ENCODE measurements at places on chromosomes 2 and 18.

DNA sequence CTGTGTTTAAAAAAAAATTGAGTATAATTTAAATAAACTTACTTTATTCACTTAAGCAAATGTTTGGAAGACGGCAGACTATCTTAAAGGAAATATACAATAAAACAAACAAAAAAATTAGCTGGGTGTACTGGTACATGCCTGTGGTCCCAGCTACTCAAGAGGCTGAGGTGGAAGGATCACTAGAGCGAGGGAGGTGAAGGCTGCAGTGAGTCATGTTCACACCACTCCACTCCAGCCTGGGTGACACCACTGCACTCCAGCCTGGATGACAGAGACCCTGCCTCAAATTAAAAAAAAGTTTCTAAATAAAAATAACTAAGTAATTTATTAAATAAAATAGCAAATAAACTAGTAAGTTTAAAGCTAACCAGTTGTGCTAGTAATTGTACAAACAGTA lies 7.5 kb downstream of the PUM2 start:
- no peak for DNase-seq

- DNase-seq, result no peak
These were observed 166.5 kb upstream of the SPOPL start for GRCh38 chr2:138335036-138335435.

- peak; percentile 4 for DNase-seq
These were observed 193.4 kb downstream of the TDRD15 start for GRCh38 chr2:21317131-21317530.

DNA sequence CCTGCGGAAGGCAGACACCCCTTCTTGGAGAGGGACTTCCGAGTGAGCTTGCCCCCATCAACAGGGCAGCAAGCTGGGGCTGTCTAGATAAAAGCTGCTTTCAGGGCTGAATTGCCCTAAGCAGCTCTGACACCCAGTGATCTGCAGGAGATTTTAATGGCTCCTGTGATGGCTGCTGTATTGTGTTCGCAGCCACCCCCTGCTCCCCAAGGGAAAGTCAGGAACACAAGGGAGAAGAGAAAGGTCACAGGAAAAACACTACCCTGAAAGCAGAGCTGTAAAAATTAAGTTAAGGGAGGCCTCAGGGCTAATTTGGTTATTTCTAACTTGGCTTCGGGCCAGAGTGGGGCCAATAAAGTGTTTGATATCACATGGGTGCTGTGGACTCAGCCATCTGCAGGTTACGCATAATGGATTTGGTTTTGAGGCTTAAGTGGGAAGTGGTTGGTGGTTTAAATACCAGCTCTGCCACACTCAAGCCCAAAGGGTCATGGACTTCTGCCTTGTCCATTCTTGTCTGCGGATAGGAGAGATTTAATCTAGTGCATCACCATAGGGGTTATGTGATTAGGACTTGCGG lies 147.6 kb downstream of the CLIP4 start:
- no peak for DNase-seq

GRCh38 chr2:219517954-219518778 lies 3.9 kb downstream of the ASIC4 start:
- DNase-seq, result no peak

- DNase-seq, result no peak
These were observed 23.4 kb upstream of the LRRC30 start for GRCh38 chr18:7207366-7207915.

- DNase-seq, result no peak
These were observed 102.9 kb upstream of the RIOK3 start for GRCh38 chr18:23350188-23350587.

GRCh38 chr18:12318334-12318697 lies 10.3 kb downstream of the TUBB6 start:
- DNase-seq, result no peak

DNA sequence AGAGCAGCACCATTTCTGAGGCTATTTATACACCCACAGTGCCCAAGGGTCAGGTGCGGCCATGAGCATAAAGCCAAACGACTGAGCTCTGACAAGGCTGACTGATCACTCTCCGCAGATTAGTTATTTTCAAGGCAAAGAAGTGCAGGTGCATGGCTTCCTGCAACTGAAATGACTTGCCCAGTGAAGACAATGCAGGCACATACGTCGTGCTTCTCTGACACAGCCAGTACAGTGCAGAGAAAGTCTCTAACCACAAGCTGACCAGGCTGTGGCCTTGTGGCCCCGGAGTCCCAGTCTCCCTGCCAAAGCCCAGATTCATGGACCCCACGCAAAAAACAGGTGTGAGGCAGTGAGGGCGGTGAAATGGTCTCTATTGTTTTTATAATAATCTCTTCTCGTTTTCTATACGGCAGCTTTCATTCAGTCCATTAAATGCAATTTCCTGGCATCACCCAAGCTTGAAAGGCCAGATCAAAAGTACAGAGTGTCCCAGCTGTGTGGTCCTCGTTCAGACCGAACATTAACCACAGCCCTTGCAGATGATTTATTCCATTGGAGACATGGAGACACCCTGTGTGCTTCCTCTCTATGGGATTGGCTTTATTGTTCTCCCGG lies 447.0 kb upstream of the ID2 start:
- no peak for DNase-seq

DNA sequence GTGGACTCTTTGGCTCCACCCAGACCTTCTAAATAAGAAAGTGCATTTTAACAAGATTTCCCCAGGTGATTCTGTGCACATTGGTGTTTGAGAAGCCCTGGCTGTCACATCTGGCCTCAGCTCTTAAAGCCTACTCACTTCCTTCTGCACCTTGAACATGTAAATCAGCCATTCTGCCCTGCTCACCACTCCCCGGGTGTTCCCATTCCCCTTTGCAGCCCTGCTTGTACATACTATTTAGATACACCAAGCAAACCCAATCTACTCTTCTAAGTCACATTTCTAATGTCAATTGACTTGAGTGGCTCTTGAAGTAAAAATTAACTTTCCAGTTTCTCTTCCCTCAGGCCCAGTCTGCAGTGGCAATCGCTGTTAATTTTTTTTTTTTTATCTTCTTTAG lies 13.1 kb upstream of the SCN1A start:
- no peak for DNase-seq

- DNase-seq, result no peak
These were observed 273.6 kb downstream of the SETBP1 start for GRCh38 chr18:44954257-44954656.

DNA sequence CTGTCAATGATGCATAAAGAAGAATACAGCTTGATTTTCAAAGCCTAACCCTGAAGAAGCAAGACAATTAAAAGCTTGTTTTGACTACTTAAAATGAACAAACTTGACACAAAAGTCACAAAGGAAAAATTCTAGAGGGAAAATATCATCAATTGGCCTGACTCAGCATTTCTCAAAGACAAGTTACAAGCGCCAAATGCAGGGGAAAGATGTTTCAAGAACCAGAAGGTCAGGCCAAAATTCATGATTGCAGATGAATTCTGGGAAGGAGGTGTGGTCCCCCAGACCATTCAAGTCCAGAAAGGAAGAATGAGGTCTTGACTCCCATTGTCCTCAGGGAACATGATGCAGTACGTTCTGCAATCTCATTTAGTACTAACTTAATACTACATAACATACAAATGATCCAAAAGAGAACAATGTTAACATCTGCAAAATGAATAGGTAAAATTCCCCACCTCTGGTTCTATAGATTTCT lies 64.5 kb downstream of the FAM210A start:
- DNase-seq, result no peak

DNA sequence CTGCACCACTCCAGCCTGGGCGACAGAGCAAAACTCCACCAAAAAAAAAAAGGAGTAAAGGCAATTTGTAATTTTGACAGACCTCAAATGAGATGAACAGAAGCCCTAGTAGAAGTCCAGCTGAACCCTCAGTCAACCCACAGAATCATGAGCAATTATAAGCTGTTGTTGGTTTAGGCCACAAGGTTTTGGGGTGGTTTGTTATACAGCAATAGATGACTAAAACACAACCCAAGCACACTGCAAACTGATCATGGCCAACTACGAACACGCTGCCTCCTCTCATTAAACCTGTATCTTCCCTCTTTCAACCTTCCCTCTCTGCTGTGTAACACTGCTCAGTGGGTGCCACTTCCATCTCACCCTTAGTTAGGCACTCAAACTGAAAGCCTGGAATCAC lies 22.1 kb downstream of the AAK1 start:
- DNase-seq, result no peak

GRCh38 chr2:43328832-43329231 lies 102.4 kb upstream of the ZFP36L2 start:
- no peak for DNase-seq

- DNase-seq, result no peak
These were observed 72.3 kb upstream of the ERBB4 start for GRCh38 chr2:212610872-212611425.

DNA sequence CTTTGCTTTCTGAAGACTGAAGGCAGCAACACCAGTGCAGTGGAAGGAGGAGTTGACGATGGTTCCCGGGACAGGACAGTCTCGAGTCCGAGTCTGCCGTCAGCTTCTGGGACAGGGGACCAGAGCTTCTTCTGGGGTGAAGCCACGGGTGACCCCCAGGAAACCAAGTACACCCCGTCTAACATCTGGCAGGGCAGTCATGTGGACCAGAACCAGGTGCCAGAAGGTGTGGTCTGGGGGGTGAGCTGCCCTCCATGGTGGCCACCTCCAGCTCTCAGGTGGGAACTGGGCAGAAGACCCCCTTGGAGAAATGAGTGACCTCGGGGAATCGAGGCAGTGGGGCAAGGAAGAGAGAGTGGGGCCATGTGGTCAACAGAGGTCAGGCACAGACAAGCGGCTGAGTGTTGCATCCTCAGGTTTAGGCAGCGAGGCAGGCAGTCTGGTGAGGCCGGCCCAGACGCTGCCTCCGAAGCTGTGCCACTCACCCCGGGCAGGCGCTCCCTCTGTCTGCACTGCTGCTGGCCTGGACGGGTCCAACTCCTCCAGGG lies 204.3 kb downstream of the HDAC4 start:
- peak; percentile 27 for DNase-seq

GRCh38 chr2:160491911-160492371 lies 1.7 kb downstream of the RBMS1 start:
- peak; percentile 39 for DNase-seq

DNA sequence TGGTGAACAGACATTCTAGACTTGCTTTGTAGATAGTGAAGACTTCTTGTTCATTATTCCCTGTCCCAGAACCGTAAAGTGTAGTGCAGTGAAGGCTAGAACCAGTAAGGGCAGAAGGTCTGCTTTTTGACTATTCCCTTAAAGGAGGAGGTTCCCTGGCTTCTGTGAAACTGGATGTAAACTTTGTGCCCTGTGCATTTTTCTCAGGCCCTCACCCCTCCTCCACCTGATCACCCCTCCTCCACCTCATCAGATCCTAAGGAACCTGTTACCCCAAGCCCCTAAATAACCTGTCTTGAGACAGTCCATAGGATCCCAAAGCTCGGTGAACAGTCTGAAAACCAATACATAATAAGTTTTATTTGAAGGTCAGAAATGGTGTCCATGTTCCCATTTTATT lies 33.7 kb downstream of the SFT2D3 start:
- no peak for DNase-seq

- no peak for DNase-seq
These were observed 50.4 kb downstream of the CCDC93 start for GRCh38 chr2:117963446-117963845.

DNA sequence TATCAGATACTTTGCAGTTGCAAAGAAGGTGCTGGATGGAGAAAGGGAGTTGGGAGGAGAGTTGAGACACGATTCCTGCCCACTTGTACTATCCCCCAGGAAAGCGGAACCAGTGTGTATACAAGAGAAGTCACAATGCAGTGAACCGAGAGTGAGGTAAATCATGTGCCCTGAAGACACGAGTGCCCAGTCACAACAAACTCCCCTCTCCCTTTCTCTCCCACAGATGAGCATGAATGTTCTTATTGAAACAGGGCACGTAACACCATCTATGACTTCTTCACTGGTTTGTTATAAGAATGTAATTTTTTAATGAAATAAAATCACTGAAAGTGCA lies 155.7 kb downstream of the IRS1 start:
- no peak for DNase-seq

- DNase-seq, result no peak
These were observed 3.4 kb downstream of the IRS1 start for GRCh38 chr2:226796012-226796839.

DNA sequence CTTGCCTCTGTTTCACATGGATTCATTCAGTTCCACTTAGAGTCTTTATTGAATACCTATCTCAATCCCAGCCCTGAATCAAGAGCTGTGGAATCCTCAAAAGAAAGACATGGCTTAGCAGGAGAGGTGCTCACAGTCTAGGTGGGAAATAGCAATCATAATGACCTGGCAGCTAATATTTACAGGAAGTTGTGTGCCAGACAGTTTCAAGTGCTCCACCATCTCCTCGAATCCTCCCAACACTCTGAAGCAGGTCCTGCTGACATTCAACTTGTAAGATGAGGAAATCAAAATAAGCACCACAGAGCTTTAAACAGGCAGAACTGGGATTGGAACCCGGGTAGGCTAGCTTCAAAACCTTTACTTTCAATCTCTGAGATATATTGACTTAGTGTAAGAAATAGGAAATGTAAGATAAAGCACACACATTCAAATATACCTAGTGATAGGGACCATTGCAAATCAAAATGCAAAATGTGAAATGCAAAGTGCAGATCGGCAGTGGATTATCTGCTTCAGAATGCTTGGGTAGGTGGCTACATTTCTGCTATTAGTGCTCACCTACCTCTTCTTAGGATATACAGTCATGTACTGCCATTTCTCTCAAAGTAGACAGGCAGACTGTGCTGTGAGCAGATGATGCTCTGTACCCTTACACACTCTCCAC lies 182.0 kb downstream of the PRKCE start:
- no peak for DNase-seq

DNA sequence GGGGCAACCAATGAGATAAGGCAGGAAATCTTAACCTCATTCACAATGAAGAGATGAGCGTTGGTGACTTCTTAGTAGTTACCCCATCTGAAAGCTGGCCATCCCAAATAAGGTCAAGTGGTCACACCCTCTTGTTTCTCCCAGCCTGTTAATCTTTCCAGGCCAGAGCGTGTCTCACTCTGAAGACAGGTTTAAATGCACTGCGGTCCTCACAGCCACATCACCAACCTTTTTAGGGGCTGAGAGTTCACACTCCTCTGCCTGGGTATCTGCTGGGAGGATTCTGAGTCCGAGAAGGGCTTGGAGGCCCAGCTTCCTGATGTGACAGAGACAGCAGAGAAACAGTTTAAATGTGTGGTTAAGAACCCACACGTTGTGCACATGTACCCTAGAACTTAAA lies 13.3 kb upstream of the CNGA3 start:
- no peak for DNase-seq

DNA sequence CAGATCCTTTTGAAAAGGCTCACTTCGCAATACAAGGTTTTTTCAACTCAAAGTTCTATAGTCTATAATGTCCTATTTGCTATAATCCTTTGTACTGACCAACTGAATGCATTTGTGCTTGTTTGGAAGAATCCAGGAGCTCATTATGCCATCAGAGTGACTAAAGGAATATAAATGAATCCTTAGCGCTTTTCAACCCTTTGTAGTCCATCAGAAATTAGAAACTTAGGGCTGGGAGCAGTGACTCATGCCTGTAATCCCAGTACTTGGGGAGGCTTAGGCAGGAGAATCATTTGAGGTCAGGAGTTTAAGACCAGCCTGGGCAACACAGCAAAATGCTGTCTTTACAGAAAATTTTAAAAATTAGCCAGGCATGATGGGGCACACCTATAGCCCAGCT lies 330.2 kb upstream of the CHAC2 start:
- no peak for DNase-seq

All from CD4-positive, alpha-beta T cell (primary cell).